Fibroblast of lung (primary cell): ENCODE measurements at places on chromosomes 2 and 18. TPM values are rescaled to one million over a fixed set of nuclear protein-coding genes. Genes with fewer than 3 reads are reported as not detected.

The CEBPZ gene
- 48.9 and 62.4 TPM in 2 replicates for total RNA-seq

The SLC14A1 gene
- total RNA-seq = 2.3 and 31.0 TPM in 2 replicates

The IL1RN gene
- not detected in 2 replicates for total RNA-seq

The DSG1 gene
- total RNA-seq = not detected in 2 replicates

The KCNF1 gene
- 0.51 and 2.6 TPM in 2 replicates for total RNA-seq

The PLEK gene
- total RNA-seq = not detected in 2 replicates

The TUBA3E gene
- total RNA-seq = not detected in 2 replicates

The SERPINB11 gene
- total RNA-seq = not detected in 2 replicates

The NAT8 gene
- not detected in 2 replicates for total RNA-seq

The ACTR1B gene
- total RNA-seq = 38.8 and 69.9 TPM in 2 replicates

The ALPI gene
- total RNA-seq = not detected in 2 replicates

The PROC gene
- total RNA-seq = not detected in 2 replicates

The TBR1 gene
- total RNA-seq = not detected in 2 replicates

The COL3A1 gene
- total RNA-seq = 925 and 2,431 TPM in 2 replicates

The CROCC2 gene
- 0.33 and 0.51 TPM in 2 replicates for total RNA-seq

The KCNS3 gene
- total RNA-seq = 1.3 and 6.3 TPM in 2 replicates

The CFAP65 gene
- not detected in 2 replicates for total RNA-seq

The IL1B gene
- 0.26 TPM in 1 of 2 replicates, not detected in the other for total RNA-seq

The SH3RF3 gene
- total RNA-seq = 6.7 and 10.1 TPM in 2 replicates

The TBC1D8 gene
- total RNA-seq = 3.3 and 3.8 TPM in 2 replicates

The NDUFB3 gene
- total RNA-seq = 69.9 and 77.5 TPM in 2 replicates

The SCYGR4 gene
- total RNA-seq = not detected in 2 replicates

The STEAP3 gene
- 9.8 and 13.7 TPM in 2 replicates for total RNA-seq

The SLC30A3 gene
- total RNA-seq = under 0.01 TPM in 1 of 2 replicates, not detected in the other

The DPP4 gene
- total RNA-seq = 148 and 297 TPM in 2 replicates

The ZSWIM2 gene
- under 0.01 TPM in 1 of 2 replicates, not detected in the other for total RNA-seq

The HTR2B gene
- total RNA-seq = 31.1 and 92.5 TPM in 2 replicates

The HOXD11 gene
- total RNA-seq = not detected in 2 replicates

The NEU2 gene
- total RNA-seq = not detected in 2 replicates

The IL37 gene
- total RNA-seq = not detected in 2 replicates

The ZNF892 gene
- 6.2 and 7.3 TPM in 2 replicates for total RNA-seq

The TXNDC2 gene
- total RNA-seq = not detected in 2 replicates

The NTSR2 gene
- total RNA-seq = under 0.01 TPM in 1 of 2 replicates, not detected in the other

The CNTNAP5 gene
- not detected in 2 replicates for total RNA-seq

The DPYSL5 gene
- not detected in 2 replicates for total RNA-seq

The LBX2 gene
- 1.5 and 3.0 TPM in 2 replicates for total RNA-seq

The CNDP1 gene
- total RNA-seq = not detected in 2 replicates

The WIPF1 gene
- total RNA-seq = 5.6 and 10.7 TPM in 2 replicates

The IL36B gene
- not detected in 2 replicates for total RNA-seq

The GNAL gene
- total RNA-seq = 0.50 and 0.77 TPM in 2 replicates

The GALR1 gene
- total RNA-seq = not detected in 2 replicates

The KLF11 gene
- 6.8 and 7.7 TPM in 2 replicates for total RNA-seq

The PTPRM gene
- 42.9 and 87.0 TPM in 2 replicates for total RNA-seq

The CABLES1 gene
- total RNA-seq = 11.4 and 15.7 TPM in 2 replicates

The NT5C1B gene
- not detected in 2 replicates for total RNA-seq

The CCDC74B gene
- 2.0 and 3.1 TPM in 2 replicates for total RNA-seq

The FAM124B gene
- not detected in 2 replicates for total RNA-seq

The MGAT4A gene
- total RNA-seq = 0.17 and 0.26 TPM in 2 replicates

The MROH2A gene
- total RNA-seq = not detected in 2 replicates

The TUBA4B gene
- not detected in 2 replicates for total RNA-seq

The ANKRD29 gene
- 4.1 and 6.9 TPM in 2 replicates for total RNA-seq

The ANKRD30B gene
- under 0.01 and 0.33 TPM in 2 replicates for total RNA-seq

The C2orf72 gene
- total RNA-seq = 0.33 TPM in 1 of 2 replicates, not detected in the other

The BOLL gene
- not detected in 2 replicates for total RNA-seq

The FAM117B gene
- total RNA-seq = 1.8 and 2.8 TPM in 2 replicates

The TGFBRAP1 gene
- 14.1 and 14.9 TPM in 2 replicates for total RNA-seq

The DCDC2C gene
- not detected in 2 replicates for total RNA-seq
